ENCODE measurements at places on chromosomes 12 and 14. TPM values are rescaled to one million over a fixed set of nuclear protein-coding genes. Genes with fewer than 3 reads are reported as not detected.

The TSHR gene
- total RNA-seq, result not detected

The TC2N gene
- total RNA-seq, result 0.26 TPM

The ORMDL2 gene
- 15.7 TPM for total RNA-seq

The LBHD2 gene
- not detected for total RNA-seq

The AICDA gene
- not detected for total RNA-seq

The FSCB gene
- not detected for total RNA-seq

The TSPAN19 gene
- total RNA-seq, result not detected

The GYS2 gene
- not detected for total RNA-seq

The ITFG2 gene
- total RNA-seq, result 13.5 TPM

The C12orf60 gene
- 1.5 TPM for total RNA-seq

The GLIPR1L1 gene
- not detected for total RNA-seq

The NINJ2 gene
- total RNA-seq, result 1.3 TPM

The PLD4 gene
- 0.17 TPM for total RNA-seq

The ACRBP gene
- 0.33 TPM for total RNA-seq

The MYF5 gene
- not detected for total RNA-seq

The STON2 gene
- total RNA-seq, result 52.5 TPM

The CCDC184 gene
- 0.17 TPM for total RNA-seq

The AMN gene
- total RNA-seq, result under 0.01 TPM

The BCL11B gene
- under 0.01 TPM for total RNA-seq

The AMDHD1 gene
- 0.33 TPM for total RNA-seq

The RHEBL1 gene
- total RNA-seq, result 0.33 TPM

The MMP14 gene
- 375 TPM for total RNA-seq

The ZC3H14 gene
- total RNA-seq, result 71.0 TPM

The WNT1 gene
- not detected for total RNA-seq

The NEUROD4 gene
- not detected for total RNA-seq

The VWF gene
- total RNA-seq, result 0.26 TPM

The DLGAP5 gene
- 8.1 TPM for total RNA-seq

Data from fibroblast of lung (primary cell).